ENCODE measurements at places on chromosomes 1 and 21.
A peak's percentile ranks its signal among the peaks of the same experiment; 100 is the strongest.

DNA sequence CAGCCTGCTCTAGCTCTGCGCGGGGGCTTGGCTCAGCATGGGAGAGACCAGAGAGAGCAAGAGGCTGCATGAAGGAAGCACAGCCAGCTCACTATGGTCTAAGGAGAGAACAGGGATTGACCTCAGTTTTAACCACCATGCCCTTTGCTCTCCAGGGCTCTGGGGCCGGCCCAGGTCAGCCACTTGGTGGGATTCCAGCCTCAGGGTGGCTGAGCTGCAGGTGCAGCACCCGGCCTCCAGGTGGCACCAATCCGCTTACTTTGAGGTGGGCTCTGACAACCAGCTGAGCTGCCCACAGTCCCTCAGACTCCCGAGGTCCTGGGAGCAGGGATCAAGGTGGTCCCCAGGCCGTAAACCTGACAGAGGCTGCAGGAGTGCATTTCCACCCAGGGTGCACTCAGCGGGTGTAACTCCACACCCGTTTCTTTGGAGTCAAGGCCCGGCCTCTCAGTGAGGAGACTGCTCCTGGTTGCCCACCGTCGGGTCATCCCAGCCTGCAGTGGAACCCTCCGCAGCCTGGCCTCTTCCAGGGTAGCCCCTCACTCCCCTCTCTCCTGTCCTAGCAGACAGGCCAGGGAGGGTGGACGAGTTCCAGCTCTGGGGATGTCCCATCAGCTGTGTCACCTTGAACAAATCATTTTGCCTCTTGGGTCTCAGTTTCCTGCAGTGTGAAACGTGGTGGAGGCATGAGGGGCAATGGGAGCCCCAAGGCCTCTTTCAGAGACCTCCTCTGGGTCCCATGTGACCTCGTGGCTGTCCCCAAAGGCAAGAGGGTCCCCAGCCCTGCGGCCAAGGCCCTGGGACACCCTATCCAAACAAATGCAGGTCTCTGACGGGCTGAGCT lies 607 bp upstream of the LGR6 start:
- peak; percentile 40 for DNase-seq

DNA sequence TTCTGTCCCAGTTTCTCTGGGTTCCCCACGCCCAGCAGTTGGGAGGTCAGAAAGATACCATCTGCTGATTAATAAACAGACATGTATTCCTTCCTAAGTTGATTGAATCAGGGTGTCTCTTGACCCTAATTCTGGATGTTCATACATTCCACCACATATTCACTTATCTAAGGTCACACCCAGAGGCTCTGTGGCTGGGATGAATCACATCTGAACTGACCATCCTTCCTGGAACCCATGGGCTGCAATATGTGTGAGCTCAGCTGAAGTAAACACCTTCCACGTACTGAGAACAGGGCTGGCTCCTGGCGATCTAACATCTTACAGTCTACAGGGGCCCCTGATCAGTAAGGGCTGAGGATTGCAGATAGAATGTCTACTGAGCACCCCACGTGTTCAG lies 20.5 kb upstream of the TRABD2B start:
- no peak for DNase-seq

- DNase-seq, result no peak
Measured at GRCh38 chr1:10495952-10496351, 21.2 kb downstream of the PEX14 start.

DNA sequence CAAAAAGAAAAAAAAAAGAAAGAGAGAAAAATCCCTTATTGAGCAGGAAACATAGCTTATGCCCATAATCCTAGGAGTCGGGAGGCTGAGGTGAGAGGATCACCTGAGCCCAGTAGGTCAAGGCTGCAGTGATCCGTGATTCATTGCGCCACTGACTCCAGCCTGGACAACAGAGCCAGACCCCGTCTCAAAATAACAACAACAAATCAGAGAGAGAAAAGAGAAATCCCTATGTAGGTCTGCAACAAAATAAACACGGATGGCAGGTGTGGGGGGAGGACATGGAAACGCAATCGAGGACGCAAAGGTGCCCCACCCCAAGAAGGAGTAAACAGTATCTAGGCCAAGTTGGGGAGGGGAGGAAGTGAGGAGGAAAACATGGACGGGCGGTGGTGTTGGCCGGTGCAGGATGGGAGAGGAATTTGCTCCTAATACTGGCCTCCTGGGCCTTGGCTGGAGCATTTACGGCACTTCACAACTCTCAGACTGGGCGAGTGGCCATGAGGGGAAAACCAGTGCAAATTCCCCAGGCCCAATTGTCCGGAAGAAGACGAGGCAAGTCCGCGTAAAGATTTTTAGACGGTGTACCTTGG lies 609 bp upstream of the CHTOP start:
- DNase-seq, result no peak

GRCh38 chr1:7456722-7457082 lies 314.4 kb upstream of the VAMP3 start:
- DNase-seq, result no peak

DNA sequence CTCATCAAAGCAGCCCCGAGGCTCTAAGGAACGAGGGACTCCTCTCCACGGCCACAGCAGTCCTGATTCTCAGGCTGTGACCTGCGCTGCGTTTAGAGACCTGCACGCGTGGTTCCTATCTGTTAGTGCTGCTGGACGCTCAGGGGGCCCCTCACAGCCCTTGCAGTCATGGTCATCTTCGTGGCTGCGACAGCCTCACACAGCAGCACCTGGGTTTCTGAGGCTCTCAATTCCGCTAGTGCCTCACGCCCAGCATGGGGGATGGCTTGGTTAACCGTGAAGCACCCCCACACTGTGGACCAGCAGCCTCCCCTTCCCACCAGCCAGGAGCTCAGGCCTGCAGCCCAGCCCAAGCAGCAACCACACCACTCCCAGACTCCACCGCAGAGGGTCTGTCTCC lies 7.8 kb downstream of the MORN1 start:
- DNase-seq, result no peak

- DNase-seq, result no peak
Measured at GRCh38 chr21:34883491-34884271, 165.4 kb downstream of the RUNX1 start.

GRCh38 chr1:112862753-112863426 lies 93.1 kb downstream of the SLC16A1 start:
- no peak for DNase-seq

- no peak for DNase-seq
Measured at GRCh38 chr1:38558500-38559445, 300.8 kb downstream of the RRAGC start.

DNA sequence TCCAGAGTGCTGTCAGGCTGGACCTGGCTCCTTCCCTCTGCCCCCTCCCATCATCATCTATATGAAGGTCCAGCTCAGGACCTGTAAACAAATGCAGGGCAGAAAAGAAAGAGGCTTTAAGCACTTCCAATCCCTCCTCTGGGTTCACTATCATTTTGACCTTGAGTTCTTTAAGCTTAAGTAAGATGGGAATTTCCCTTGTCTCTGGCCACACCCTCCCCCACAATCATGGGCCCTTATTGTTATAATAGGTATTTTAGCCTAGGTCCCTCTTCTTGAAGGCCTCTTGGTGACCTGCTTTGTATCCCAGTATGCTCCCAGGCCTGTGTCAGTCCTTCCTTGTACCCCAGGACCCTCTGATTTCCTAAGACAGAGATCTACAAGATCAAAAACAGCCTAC lies 45.1 kb upstream of the EPS15 start:
- no peak for DNase-seq

GRCh38 chr1:3383679-3384078 lies 70.8 kb upstream of the ARHGEF16 start:
- DNase-seq, result no peak

- DNase-seq, result peak; percentile 37
Measured at GRCh38 chr1:92356956-92357355, 58.1 kb downstream of the RPAP2 start.

DNA sequence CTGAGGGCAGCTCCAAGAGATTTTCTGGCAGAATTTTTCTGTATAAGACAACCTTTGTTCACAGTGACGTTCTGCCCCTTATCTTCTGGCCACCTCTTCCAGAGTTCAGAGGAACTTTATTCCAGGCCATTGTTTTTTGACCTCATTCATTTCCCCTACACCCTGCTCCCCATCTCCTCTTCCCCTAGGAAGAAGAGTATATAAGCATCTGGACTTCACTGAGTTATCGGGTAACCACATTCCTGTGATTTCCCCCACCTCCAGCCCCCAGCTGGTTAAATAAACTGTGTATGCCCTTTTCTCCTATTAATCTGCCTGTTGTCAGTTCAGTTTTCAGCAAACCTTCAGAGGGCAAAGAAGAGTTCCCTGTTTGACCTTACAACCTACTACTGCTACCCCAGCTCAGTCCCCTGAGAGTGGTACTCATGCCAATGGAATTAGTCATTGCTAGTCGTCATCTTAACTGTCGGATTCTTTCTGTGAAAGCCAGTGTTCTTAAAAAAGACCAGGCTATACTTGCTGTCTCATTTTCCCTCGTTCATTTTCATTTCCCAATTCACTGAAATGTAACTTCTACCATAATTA lies 14.3 kb upstream of the ALG14 start:
- DNase-seq, result no peak

DNA sequence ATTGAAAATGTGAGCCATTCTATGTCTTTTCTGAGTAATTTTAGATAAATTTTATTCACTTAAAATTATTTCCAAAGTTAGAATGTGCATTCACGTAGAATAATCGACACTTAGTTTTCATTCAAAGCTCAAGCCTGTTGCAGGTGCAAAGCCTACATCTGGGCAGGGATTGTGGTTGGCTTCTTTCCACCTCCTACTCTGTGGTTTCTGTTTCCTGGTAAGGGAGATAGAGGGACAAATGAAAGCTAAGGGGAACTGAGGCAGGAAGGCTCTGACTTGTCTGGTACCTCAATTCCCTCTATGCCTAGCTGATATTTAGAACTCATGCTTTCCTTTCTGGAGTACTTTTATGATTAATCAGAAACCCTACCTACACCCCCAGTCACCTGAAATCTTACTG lies 251.2 kb upstream of the DPYD start:
- DNase-seq, result no peak

DNA sequence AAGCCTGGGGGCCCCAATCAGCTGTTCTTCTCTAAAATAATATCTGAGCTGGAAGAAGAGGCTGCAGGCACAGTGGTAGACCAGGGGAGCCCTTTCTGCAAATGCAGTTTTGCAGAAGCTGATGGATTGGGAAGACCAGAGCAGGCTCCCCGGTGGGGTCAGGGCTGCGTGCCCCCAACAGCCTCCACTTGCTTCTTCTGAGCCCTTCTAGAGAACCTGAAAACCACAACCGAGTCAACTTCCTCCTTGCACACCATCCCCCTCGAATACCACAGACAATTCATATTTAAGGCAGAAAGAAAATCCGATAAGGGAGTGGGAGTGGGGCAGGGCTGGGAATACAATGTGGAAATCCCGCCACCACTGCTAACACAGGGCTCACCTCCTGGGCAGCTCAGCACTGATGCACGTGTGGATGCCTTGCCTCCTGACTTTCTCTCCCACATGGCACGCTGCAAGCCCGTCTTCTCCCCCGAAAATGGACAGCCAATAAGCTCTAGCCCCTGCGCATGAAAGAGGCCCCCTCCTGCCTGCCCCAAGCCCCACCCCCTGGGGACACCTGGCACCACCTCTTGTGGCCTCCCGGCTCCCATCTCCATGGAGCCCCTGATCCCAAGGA lies 25.4 kb upstream of the ALDH4A1 start:
- peak; percentile 83 for DNase-seq

- no peak for DNase-seq
Measured at GRCh38 chr1:63987014-63987627, 213.3 kb downstream of the ROR1 start.

GRCh38 chr1:151594143-151594625 lies 17.7 kb upstream of the SNX27 start:
- DNase-seq, result peak; percentile 72

DNA sequence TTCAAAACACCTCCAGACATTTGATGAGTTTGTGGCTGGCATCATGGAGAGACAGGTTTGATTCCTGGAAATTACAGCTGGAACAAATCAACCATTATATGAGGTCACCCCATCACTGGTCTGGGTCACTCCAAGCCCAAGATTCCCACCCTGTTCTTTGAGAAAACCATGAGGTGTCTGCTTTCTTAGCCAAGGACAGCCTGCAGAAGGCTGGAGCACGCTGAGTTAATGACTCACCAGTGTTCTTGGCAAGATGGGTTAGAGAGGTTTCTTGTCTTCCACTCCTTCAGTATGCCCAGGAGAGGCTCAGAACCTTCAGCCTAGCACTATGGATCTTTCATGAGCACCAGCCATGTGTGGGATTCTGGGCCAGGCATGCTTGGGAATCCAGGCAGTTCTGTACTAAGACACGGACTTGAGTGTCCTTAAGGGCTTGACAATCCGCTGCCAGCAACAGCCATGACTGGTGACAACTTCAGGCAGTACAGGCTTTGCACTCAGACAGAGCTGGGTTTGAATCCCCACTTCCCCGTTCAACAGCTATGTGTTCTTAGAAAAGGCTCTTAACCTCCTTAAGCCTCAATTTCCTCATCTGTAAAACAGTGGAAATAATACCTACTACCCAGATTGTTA lies 43.9 kb downstream of the GRHL3 start:
- no peak for DNase-seq

DNA sequence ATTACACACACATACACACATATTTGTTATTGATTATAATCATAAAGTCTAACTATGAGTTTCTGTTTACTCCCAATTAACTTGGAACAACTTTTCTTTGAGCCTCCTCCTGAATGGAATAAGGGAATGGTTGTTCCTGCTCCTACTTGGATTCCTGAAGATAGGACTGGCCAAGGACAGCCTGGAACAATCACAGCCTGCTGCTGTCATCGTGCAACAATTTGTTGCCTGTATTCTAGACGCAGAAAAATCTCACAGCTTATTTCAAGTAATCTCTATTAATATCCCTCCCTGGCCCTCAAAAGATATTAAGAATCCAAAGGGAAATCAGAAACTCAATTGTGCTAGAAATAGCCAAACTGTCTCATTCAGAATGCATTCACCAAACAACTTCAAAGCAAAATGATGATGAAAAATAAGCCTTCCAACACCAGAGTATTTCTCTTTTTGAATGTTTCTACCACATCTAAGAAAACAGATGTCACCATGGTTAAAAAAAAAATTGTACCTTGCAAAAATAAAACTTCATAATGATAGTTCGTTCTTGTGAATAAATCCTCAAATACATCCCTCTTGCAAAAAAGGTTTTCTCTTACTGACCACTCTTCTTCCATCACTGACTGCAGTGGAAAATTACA lies 30.9 kb downstream of the RCAN1 start:
- no peak for DNase-seq

GRCh38 chr1:35536556-35537162 lies 20.5 kb downstream of the KIAA0319L start:
- DNase-seq, result no peak

DNA sequence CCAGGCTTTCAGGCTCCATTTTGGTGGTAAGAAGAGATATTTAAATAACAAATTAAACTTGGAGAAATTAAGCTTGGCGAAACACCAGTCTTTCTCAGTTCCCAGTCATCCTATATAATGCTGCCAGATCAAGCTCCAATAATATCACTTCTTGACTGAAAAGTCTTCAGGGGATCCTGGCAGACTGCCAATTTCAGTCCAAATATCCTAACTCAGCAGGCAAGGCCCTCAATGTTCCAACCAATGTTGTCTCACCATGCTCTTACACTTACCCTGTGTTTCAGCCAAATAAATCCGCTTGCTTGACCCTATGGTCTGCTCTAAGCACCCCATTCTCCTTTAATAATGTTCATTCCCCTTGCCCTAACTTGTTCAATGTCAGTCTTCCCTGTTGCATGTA lies 39.9 kb upstream of the BCL10 start:
- no peak for DNase-seq

- DNase-seq, result no peak
Measured at GRCh38 chr1:197468543-197469175, 200.6 kb downstream of the CRB1 start.

Measured in HL-60 (cell line).